ENCODE measurements at places on chromosomes 6 and 20.

DNA sequence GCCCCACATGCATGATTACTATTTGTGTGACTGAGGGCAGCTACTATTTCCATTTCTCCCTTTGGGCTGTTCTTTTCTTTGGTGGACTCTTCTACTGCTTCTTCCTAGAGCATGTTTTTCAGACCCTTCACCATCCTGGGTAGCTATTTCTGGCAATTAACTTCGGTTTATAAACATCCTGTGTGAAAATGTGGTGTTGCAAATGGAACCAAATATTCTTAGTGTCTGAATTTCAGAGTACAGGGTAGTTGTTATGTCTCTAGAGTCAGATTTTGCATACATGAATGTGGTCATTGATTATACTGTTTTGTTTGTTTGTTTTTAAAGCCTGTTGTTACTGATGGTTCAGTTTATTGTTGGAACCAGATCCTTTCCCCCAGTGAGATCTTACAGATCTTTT is 49.7 kb downstream of the PROKR2 start:
- H3K27me3 ChIP-seq: peaks cover 77% of the 10 kb centered on the region
- no peak overlapping the region for H3K27ac ChIP-seq
- no peaks in the 10 kb centered on the region for H3K36me3 ChIP-seq
- H3K4me1 ChIP-seq: 0 out of 2 replicates have a peak, but pooled peaks cover 6% of the 10 kb centered on the region
- DNase-seq: no peak

DNA sequence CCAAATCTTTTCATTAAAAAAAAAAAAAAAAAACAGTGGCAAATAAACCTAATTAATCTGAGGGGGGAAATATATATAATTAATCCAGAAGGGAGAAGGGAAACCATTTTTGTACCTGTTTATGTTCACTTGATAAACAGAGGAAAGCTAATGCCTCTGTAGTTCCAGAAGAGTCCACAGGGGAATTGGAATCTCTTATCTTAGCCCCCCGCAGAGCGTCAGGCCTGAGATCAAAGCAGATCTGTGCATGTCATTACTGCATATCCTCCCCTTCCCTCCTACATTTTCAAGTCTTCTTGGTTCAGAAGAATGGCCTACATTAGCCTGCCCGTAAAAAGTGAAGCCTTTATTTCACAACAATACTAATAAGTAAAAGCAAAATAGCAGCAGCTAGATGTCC is 157.2 kb downstream of the PTPRT start:
- no peak overlapping the region for H3K4me3 ChIP-seq
- H3K27me3 ChIP-seq: peaks cover 19% of the 10 kb centered on the region
- no peaks in the 10 kb centered on the region for H3K4me1 ChIP-seq
- no peak for DNase-seq

DNA sequence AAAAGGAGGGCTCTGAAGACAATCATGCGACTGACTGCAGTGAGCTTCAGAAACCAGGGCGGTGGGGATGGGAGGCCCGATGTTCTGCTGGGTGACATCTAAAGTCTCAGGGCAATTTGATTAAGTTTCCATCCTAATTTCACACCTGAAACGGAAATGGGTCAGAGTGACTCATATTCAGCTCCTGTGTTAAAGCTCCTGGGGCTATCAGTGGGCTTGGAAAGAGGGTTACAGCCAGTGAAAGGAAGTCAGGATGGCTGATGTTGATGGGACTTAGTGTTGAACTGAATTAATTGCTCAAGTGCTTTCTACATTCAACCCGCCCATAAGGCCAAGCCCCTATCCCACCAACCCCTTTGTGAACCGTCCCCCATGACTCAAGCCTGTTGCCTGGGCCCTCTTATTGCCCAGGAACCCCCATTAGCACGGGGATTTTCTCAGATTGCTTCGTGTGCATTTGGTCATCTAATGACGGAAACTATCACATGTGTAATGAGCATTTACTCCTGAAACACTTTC is 47.1 kb upstream of the TBC1D7 start:
- no peak overlapping the region for H3K27ac ChIP-seq
- H3K4me3 ChIP-seq: no peak overlapping the region
- no peaks in the 10 kb centered on the region for H3K27me3 ChIP-seq
- no peak for DNase-seq
- H3K4me1 ChIP-seq: no peaks in the 10 kb centered on the region

DNA sequence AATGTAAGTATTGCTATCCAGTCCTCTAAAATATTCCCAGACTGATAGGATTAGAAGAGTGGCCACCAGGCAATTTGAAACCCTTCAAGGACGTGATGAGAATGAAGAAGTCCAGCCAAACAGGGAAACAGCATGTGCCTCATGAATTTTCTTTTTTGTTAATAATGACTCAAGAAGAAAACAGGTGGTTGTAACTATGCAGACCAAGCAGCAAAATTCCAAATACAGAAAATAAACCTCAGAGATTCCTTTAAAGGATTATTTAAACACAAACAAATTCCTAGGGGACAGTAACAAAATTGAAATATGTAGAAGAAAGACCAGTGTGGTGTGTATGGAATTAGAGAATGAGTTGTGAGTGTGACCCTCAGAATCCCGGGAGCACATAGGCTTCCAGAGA is 239.2 kb downstream of the KCNQ5 start:
- H3K4me1 ChIP-seq: no peaks in the 10 kb centered on the region
- no peak for DNase-seq
- H3K27ac ChIP-seq: no peak overlapping the region
- H3K36me3 ChIP-seq: no peaks in the 10 kb centered on the region

DNA sequence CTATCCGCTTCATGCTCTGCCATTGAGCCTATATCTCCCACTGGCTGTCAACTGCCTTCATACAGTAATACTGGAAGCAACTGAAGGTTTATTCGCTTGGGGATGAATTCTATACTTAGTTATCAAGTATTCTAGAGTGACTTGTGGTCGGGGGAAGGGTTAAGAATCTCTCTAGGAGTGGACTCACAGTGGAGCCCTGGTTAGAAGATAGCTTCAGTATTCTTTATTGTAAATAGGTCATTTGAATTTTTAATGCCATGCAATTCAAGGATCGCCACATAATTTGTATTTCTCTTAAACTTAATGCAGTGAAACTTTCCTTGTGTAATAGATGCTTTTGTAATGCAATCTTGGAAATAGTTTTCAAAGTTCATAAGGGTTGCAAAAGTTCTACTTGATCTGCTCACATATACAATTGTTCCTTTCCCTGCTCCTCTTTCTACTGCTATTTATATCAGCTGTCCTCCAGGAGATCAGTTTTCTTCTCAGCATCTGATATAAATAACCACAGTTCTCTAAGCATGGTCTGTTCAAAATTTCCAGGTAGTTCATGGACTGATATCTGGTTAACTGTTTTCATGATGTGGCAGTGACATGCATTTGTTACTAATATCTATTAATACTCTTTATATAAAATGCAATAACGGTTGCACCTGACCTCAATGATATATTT is 120.3 kb downstream of the KCNQ5 start:
- H3K27ac ChIP-seq: no peak overlapping the region
- no peak for DNase-seq
- H3K4me1 ChIP-seq: no peaks in the 10 kb centered on the region
- no peak overlapping the region for H3K4me3 ChIP-seq
- no peaks in the 10 kb centered on the region for H3K36me3 ChIP-seq

DNA sequence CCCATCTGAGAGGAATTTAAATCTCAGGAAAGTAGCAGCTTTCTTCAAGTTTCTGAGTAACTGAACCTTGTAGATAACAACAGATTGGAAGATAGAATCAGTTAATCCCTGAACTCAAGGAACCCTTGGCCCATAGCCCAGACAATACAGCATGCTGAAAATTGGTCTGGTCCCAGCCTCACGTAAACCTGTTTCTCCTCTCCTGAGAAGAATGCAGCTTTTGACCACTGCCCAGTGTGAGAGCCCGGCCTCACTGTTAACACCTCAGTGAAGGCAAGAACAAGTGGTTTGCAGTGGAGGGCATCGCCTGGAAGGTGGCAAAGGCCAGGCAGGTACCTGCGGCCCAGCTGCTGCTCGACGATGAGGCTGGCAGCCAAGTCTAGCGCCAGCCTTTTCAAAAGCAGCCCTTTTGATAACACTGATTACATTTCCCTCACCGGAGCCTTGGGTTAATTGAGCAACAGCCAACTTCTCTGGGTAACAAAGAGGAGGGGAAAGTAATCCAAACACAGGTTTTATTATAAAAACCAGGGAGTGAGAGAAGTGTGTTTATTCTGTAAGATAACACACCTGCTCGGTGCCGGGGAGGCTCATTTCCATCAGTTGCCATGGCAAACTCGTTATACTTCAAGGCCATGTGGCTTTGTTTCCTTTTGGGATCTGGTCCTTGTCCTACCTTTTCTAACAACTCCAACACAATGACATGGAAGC is 54.0 kb downstream of the TRAF3IP2 start:
- H3K27ac ChIP-seq: no peak overlapping the region
- no peaks in the 10 kb centered on the region for H3K27me3 ChIP-seq
- H3K4me3 ChIP-seq: no peak overlapping the region
- peak; percentile 69 for DNase-seq
- H3K36me3 ChIP-seq: no peaks in the 10 kb centered on the region

GRCh38 chr6:140966676-140967075 is 1166.0 kb upstream of the GJE1 start:
- H3K27me3 ChIP-seq: no peaks in the 10 kb centered on the region
- H3K4me1 ChIP-seq: no peaks in the 10 kb centered on the region
- H3K27ac ChIP-seq: no peak overlapping the region
- H3K36me3 ChIP-seq: no peaks in the 10 kb centered on the region
- no peak for DNase-seq
- H3K4me3 ChIP-seq: no peak overlapping the region

DNA sequence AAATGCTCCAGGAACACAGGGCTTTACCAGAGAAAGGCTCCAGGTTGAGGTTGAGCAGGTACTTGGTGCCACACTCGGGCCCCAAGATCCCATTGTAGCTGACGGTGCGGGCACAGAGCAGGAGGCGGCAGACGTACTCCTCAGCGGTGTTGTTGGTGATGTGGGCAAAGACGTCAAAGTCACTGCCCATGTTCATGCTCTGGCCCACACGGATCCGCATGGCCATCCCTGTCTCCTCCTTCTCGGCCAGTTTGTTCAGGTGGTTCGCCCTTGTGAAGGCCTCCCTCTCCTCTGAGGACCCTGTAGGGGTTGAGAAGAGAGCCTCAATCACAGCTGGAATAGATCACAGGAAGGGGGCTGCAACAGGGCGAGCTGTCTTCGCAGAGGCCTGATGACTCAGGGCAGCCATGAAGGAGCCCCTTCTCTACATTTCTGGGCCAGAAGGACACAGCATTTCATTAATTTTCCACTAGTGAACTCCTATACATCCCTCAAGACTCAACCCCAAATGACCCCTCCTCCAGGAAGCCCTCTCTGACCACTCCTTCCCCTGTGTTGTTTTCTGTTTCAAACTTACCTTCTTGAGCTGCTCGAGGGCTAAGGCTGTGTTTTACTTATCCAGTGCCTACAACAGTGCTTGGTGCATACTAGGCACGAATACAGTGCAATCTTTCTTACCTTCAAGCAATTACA is 26.8 kb downstream of the TGM2 start:
- H3K36me3 ChIP-seq: peaks cover 72% of the 10 kb centered on the region
- peaks cover 59% of the 10 kb centered on the region for H3K4me1 ChIP-seq
- peak overlapping the region; percentile 92 for H3K27ac ChIP-seq
- no peak overlapping the region for H3K4me3 ChIP-seq

GRCh38 chr6:29965873-29966601 is 23.7 kb downstream of the HLA-A start:
- peak overlapping the region; percentile 81 for H3K27ac ChIP-seq
- H3K4me1 ChIP-seq: peaks cover 46% of the 10 kb centered on the region
- no peaks in the 10 kb centered on the region for H3K27me3 ChIP-seq

DNA sequence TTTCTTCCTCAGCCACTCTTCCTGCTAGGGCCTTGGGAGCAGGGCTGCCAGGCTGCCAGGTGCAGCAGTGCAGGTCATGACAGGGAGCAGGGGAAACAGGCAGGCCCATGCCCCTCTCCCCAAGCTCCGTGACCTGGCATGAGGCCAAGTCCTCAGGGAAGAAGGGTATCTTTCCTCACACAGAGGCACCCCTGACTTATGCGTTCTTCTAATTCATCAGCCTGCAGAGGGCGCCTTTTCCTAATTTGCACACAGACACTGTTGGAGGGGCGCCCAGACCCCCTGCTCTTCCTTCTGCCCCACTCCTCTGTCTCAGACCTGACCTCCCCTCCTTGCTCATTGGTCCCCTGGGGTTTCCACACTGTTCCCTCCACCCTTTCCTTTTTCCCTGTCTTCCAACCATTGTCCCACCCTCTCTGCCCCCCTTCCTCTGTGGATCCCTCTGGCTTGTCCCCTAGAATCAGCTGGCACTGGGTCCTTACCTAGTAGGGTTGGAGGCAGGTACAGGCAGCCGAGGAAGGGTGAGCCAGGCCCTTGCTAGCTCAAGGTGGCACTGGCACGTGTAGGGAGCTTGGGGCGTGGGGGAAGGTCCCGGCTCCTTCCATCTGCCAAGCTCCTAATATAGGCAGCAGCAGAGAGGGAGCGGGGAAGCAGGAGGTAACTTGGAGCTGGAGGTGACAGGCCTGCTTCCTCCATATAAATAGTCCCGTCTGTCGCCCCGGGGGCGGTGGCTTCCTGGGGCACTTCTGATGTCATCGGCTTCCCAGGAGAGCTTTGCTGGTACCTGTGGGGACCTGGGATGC is 154.9 kb upstream of the MLN start:
- no peak overlapping the region for H3K4me3 ChIP-seq
- H3K36me3 ChIP-seq: no peaks in the 10 kb centered on the region
- H3K27ac ChIP-seq: no peak overlapping the region

DNA sequence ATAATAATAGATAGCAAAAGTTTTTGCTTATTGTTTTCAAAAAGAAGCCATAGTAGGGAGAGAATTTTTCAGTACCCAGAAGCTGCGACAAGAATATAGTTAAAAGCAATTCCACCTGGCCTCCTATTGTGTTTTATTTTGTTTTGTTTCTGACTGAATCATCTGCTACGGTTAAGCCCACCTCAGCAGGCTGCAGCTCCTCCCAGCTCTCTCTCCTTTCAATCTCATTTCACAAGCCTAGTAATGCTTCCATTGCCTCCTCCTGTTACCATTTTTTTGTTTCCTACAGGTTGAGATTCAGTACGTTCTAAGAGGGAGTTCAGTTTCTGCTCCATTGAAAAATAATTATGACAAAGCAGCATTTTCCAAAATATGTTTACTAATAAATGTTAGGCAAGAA is 77.9 kb downstream of the PCSK2 start:
- H3K36me3 ChIP-seq: no peaks in the 10 kb centered on the region
- no peaks in the 10 kb centered on the region for H3K4me1 ChIP-seq
- H3K4me3 ChIP-seq: no peak overlapping the region
- H3K27me3 ChIP-seq: no peaks in the 10 kb centered on the region

DNA sequence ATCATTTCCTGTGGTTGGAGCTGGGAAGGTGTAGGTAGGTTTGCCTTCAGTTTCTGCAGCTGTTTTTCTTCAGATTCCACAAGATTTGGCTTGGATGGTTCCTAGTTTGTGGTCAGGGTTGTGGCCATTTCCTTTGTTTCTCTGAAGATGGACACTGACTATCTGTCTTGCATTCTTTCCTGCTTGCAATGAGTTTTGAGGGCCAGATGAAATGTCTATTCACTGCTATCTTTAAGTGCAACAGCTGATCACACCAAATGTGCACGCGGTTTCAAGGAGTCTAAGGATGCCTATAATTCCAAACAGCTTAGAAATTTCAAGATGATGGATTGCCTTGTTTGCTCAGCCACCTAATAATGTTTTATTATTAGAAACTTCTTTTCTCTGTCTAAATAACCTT is 28.4 kb downstream of the IL20RA start:
- H3K4me3 ChIP-seq: no peak overlapping the region
- peak; percentile 35 for DNase-seq
- peaks cover 25% of the 10 kb centered on the region for H3K4me1 ChIP-seq
- H3K27ac ChIP-seq: no peak overlapping the region

GRCh38 chr20:58839474-58839874 is 11.2 kb downstream of the GNAS-AS1 start:
- no peak overlapping the region for H3K4me3 ChIP-seq
- no peak for DNase-seq
- no peak overlapping the region for H3K27ac ChIP-seq
- 0 out of 2 replicates have a peak, but pooled peaks cover 6% of the 10 kb centered on the region for H3K36me3 ChIP-seq
- H3K4me1 ChIP-seq: no peaks in the 10 kb centered on the region

- no peak overlapping the region for H3K4me3 ChIP-seq
- no peaks in the 10 kb centered on the region for H3K36me3 ChIP-seq
- H3K27ac ChIP-seq: no peak overlapping the region
Measured at GRCh38 chr6:7496266-7496875, 45.1 kb upstream of the DSP start.
